ENCODE measurements at places on chromosomes 11 and 22.

DNA sequence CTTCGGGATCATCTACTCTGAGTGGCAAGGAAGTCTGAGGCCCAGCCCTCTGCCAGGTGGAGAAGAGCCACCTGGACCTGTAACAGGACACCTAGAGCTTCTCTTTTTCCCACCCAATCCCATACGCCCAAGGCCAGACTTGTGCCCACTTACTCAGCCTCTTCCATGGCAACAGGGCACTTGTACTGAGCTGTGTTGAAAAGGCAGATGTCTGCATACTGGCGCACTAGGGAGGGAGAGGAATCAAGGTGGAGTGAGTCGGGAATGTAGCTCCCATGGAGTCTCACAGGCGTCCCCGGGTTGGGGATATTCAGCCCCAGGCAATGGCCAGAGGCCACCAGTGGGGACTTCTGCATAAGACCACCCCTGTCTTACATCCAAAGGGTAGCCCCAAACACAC lies 36.1 kb downstream of the TPBGL start:
- no peak for DNase-seq

DNA sequence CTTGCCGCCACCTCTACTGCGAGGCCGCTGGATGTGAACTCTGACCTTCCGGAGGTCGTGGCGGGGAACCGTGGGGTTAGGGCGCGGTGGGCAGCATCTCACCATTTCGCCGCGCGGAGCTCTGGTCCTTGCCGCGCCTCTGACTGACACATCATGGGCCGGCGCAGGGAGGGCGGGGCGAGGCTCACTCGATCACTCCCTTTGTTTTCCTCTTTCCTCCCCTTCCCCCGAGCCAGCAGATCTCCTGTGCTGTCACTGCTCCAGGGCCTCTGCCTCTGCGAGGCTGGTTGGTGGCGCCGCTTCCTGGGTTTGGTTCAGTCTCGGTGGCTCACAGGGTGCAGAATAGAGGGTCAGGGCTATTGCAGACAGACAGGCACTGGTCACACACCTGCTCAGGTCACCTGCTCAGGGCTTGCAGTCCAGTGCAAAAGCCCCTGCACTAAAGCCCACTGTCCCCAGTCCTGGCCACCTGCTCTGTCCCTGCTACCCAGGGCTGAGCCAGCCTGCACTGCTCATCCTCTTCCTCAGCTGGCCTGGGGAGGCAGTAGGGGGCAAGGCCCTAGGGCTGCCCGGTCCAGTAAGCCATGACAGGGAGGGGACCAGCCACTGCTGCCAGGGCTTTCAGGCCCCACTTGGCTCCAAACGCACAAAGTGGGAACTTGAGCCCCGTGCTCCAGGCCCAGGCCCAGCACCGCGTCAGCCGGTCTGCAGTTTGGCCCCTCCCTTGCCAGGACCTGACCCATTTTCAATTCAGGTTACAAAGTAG lies 36.2 kb downstream of the PISD start:
- no peak for DNase-seq

DNA sequence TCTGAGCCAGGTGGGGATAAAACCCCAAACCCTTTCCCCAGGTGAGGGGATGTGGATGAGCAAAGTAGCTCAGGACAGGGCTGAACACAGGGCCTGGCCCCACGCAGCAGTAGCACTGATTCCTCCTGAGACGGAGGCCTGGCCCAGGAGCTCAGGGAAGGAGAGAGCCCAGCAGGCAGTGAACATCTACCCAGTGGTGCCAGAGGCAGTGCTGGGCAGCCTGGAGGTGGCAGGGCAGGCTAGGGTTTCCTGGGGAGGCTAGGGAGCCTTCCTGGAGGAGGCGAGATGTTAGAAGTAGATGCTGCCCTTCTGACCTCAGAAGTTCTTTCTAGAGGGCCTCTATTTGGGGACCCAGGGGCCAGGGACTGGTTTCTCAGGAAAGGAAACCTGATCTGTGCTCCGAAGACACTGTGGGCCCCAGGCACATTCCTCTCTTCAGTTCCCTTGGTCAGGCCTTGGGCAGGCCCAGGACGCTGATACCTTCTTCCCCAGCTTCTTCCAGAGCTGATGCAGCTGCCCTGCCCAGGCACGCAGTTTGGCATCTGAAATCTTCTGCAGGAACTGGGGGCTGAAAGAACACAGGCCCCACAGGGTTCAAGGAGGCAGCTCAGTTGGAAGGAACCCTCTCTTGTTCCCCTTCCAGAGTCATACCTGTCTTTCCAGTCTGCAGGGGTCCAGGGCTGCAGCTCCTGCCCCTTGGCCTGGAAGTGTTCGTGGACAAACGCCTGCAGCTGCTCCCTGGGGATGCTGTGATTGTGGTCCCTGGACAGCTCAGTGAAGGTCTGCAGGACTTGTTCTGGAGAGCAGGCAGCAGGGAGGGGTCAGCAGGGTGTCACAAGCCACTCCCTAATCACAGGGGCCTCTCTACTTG lies 16.8 kb downstream of the TREH start:
- no peak for DNase-seq

DNA sequence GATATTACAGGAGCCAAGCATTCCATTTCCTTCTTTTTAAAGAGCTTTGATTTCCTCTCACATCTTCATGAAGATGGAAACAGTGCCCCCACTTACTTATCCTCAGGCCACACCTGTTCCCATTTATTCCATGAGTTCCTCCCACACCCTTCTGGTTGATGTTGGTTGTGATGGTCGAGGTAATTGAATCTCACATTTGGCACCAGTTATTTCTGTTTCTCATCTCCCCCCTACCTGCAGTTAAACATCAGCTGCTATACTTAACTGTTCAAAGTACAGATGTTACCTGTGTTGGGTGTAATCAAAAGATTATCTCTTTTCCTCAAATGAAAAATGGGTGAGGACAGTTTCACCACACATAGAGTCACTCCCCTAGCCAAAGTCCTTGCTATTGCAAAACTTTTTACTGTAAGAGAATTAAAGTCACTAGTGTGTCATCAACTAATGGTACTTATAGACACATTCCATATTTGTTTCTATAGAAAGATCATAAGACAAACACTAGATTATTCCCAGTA lies 1.9 kb downstream of the TMEM45B start:
- no peak for DNase-seq

- no peak for DNase-seq
Observed at GRCh38 chr11:19161651-19162050, 40.1 kb downstream of the CSRP3 start.

- no peak for DNase-seq
Observed at GRCh38 chr11:15638386-15638787, 523.7 kb downstream of the INSC start.

DNA sequence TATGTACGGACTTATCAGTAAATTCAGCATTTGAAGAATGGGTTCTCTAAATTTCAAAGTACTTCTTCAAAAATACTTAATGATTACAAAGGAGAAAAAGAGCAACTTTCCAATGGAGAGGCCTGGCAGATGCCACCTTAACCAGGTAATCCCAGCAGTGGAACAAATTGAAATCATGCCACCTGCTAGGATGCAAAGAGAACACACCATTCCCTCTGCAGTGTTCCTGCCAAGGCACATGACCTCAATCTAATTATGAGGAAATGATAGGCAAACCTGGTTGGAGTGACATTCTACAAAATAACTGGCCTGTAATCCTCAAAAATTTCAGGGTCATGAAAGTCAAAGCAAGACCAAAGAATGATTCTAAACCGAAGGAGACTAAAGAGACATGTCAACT lies 21.5 kb downstream of the TNRC6B start:
- DNase-seq, result no peak

DNA sequence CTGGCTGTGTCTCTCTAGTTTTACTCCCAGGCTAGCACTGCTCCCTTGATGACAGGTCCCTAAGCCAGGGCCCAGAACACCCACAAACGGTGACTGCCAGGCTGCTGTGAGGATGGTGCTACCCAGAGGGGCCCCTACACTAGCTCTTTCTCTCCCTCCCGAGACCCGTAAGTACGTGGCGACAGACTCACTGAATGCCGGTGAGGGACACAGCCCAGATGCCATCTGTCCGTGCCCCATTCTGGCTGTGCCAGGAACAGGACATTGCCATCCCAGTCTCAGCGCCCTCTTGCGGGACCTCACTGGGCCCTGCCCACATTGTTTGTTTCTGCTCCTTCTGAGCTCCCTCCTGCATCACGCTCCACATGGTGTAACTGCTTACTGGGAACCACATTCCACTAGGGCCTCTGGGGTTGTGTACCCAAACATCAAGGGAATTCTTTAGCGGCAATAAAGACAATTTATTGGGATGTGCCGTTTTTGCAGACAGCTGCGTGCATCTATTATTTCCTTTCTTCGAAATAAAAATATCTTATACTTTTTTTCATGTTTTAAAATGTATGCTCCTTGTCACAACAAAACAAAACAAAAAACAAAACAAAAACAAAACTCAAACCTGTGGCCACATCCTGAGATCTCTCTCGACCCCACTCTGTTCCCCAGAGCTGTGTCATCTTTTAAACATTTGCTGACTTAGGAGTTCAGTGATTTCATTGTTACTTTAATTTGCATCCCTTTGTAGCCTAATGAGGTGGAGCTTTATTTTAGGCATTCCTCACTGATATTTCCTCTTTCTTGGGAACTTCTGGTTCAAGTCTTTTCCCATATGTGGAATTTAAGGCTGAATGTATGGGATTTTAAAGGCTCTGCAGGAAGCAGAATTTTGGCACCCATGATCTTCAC lies 4.4 kb upstream of the TPCN2 start:
- DNase-seq, result no peak

DNA sequence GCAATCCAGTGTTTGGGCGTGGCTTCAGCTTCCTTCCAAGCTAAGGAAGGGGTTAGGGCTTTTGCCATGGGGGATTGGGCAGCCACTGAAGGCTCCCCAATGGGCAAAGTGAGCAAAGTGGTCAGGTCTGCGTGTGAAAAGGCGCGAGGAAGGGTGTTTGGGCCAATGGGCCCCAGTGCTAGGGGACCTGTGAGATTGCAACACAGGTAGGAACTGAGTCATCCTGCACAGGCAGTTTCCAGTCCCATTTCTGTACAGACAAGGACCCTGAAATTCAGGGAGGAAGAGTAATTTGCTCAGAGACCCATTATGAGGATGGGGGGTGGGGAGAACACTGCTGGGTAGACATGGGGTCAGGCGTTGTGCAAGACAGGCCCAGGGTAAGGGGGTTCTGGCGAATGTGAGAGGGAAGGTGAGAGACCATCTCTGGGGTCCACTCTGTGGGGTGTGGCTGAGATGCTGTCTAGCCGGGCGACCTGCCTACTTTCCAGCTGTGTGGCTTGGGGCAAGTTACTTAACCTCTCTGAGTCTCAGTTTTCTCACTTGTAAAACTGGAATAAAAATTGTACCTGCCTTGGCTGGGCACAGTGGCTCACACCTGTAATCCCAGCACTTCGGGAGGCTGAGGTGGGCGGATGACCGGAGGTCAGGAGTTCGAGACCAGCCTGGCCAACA lies 7.3 kb downstream of the CCDC88B start:
- no peak for DNase-seq

DNA sequence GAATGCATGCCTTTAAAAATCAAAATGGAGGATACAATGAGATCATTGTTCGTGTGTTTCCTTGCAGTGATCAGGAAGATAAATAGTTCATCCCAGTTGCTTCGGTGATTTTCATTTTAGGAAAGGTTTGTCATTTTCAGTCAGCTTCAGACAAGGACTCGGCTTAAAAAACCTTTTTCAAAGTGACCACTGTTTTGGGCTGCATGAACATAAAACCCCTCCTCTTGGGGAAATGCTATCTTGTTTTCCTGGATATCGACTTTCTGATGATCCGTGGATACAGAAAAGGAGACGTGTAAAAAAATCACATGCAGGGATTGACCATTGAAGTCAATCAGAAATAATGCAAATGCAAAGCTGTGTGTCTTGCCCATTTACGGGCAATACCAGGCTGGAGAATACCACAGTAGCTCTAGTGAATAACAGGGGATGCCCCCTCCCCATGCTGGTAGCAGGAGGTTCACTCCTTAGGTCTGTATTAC lies 146.8 kb downstream of the MAML2 start:
- DNase-seq, result no peak

GRCh38 chr11:133506023-133506422 lies 26.3 kb downstream of the OPCML start:
- no peak for DNase-seq

- no peak for DNase-seq
Observed at GRCh38 chr22:20196094-20196842, 45.4 kb upstream of the CCDC188 start.

DNA sequence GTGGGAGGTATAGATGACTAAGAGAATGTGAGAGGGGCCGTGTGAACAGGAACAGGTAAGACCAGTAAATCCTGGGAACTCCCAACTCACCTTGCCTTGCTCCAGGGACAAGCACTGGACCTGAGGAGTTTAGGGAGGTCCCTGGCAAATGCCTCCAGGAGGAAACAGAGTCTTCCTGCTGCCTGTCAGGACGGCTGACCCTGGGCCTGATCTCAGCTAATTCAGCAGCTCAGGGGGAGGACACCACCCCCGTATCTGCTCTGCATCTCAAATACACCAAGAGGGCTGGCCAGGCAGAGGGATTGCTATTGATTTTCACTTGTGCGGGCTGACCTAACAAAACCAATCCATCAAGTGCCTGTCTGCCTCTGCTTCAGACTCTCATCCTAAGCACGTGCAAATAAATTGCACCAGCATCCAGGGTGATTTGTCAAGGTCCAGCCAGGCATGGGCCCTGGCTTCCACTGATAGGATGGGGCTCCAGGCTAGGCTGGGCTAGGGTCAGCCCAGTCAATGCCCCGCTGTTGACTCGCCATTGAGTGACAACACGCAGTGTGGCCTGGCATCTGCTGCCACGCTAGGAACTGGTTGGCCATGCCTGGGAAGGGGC lies 20.3 kb downstream of the UQCR10 start:
- DNase-seq, result no peak

- no peak for DNase-seq
Observed at GRCh38 chr11:69956669-69957190, 121.4 kb upstream of the ANO1 start.

GRCh38 chr11:55854704-55855103 lies 16.2 kb downstream of the OR5D16 start:
- DNase-seq, result no peak

All from GM12892 (cell line).